ENCODE measurements at places on chromosomes 4 and X.
A peak's percentile ranks its signal among the peaks of the same experiment; 100 is the strongest.

GRCh38 chr4:11182031-11182430 lies 246.7 kb downstream of the HS3ST1 start:
- no peak for DNase-seq

GRCh38 chrX:1584237-1585011 lies 7.0 kb upstream of the AKAP17A start:
- no peak for DNase-seq

GRCh38 chrX:10667143-10667542 lies 46.8 kb upstream of the MID1 start:
- no peak for DNase-seq

DNA sequence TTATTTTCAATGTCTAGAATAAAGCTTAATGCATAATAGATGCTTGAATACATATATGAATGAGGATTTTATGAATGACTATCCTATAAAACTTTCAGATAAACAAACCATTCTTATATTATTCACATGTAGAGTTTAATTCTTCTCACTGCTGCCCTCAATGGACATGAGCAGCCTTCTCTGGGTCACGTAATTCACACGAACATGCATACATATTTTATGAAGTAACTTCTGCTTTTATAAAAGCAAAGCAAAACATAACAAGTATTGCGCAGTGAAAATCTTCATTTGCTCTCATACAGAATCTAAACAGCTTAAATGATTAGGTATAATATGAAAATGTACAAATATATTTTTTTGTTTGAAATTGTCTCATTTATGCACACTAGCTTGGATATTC lies 116.7 kb downstream of the TMA16 start:
- no peak for DNase-seq

- no peak for DNase-seq
These were observed 65.8 kb upstream of the DIPK2B start for GRCh38 chrX:45266456-45266855.

GRCh38 chr4:1493540-1494287 lies 87.5 kb upstream of the NKX1-1 start:
- DNase-seq = no peak

- peak; percentile 57 for DNase-seq
These were observed 88.6 kb upstream of the TRIM2 start for GRCh38 chr4:153115322-153116290.

DNA sequence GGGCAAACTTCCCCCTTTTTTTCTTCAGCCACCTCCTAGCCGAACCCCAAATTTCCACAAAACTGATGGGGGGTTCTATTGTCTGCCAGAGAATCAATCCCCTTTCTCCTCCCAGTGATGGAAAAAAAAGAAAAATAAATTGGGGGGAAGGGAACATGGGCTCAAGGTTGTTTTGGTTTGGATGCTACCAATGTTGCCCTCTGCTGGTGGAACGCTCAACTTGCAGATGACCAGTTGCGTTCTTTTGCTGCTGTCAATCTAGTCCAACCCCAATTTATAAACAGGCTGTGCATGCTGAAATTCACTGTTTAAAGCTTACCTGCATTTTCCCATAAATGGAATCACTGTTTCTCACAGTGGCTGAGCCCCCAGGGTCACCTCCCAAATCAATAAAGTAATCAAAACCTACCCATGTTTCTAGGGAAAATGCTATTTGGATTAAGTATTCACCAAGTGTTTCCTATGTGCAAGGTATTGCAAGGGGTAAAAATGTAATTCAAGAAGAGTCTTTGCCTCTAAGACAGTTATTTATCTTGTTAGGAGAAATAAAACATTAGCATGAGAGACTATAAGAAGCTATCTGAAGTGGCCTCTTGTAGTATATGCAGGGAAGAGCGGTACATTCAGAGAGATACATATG lies 116.7 kb upstream of the TMEM164 start:
- peak; percentile 10 for DNase-seq

DNA sequence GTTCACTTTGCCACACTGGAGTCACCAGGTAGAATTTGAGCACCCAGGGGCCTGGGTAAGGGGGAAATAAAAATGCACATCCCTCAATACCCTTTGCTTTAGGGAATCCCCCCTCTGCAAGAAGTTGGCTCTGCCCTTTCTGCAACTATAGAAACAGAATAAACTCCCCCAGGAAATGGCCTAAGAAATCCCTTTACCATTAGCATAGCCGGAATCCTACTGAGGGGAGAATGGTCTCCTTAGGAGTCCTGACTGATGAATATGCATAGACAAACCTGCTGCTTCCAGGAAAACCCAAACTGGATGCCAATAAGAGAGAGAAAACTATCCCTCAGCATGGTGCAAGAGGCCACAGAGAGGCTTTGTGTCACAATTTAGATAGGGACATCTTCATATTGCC lies 11.0 kb downstream of the EFHC2 start:
- DNase-seq = no peak

DNA sequence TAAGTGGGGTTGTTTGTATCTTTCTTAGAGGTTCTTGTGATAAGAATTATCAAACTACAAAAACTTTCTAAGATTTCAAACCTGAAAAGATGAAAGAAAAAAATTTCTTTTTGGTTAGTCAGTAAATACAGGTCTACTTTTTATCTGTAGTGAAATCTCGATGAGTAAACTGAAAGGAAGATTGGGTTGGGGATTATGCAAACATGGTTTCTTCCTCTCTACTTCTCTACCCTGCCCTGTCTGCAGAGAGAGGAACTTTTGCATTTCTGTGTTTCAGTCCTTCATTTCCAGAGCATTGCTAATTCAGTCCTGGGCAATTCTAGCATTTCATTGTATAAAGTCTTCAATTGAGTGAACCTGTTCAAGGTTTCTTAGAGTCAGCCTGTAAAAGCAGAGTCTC lies 51.6 kb upstream of the IL2 start:
- DNase-seq = no peak

- DNase-seq = no peak
These were observed 227.1 kb upstream of the FTHL17 start for GRCh38 chrX:31298916-31299315.

DNA sequence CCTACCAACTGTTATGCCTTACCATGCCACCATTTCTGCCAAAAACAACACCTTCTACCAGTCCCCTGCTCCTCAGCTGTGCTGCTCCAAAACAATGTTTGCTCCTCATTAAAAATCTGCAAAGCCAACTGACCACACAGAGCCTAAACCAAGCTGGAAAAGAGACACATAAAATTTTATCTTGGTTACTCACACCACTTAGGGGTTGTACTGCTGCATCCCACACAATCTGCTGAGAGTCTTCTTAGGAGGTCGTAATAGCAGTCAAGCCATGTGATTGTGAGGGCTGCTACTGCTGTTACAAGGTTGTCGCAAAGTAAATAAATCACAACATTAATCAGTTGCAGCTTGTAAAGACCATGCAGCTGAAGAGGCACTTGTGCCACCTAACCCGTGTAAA lies 607.4 kb upstream of the FAM241A start:
- no peak for DNase-seq

GRCh38 chr4:113292371-113293042 lies 243.1 kb downstream of the ANK2 start:
- DNase-seq = no peak

DNA sequence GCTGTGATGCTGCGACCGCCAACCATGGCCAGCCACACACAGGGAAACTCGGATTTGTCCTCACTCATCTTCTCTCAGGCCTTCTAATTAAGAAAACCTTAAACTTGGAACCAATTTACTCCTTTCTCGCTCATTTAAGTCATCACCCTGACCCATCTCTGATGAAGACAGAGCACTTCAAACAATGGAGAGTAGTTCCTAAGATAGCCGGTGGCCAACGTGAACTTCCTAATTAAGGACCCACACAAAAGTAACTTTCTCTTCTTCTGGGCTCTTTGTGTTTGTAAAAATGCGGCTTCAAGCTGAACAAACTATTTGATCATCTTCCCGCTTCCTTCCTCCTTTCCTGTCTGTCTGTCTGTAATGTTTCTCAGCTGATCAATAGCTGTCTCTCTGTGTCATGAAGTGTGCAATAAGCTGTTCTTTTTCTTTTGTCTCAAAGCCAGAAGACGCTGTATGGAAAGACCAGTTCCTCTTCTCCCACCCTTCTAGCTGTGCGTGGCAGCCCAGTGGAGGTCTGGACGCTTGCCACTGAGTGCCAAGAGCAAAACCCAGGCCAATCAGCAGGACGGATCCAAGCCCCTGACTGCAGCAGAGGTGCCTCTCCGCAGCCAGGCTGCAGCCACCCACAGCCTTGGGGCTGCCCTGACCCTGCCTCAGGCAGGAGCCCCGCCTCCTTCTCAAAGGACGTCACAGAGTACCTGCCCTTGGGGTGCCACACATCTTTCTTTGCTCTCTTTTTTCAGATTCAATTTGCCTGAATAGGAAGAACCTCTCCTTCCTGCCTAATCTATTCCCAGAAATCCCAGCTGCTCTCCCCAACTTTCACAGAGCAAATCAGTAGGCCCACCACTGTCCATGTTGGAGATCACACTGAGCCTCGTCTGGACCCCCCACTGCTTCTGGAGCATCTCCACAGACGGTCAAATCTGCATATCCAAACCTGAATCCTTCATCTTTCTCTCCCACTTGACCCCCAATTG lies 59.3 kb downstream of the MAML3 start:
- peak; percentile 60 for DNase-seq

DNA sequence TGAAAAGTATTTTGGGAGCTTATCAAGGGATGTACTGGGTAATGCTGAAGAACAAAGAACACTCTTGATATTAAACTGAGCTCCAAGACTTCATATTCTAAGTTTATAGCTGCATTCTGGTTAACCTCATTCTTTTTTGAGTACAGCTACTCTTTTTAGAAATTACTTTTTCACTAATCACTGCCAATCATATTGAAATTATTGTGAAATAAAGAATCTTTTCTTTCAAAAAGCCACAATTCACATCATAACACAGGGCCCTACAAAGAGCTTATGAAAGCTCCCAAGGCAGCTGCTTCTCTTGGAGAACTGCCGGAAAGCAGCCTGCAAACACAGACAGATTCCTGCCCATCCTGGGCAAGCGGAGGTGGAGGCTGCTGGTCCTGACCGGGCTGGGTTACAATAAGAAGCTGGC lies 121.4 kb downstream of the RNF150 start:
- DNase-seq = no peak

DNA sequence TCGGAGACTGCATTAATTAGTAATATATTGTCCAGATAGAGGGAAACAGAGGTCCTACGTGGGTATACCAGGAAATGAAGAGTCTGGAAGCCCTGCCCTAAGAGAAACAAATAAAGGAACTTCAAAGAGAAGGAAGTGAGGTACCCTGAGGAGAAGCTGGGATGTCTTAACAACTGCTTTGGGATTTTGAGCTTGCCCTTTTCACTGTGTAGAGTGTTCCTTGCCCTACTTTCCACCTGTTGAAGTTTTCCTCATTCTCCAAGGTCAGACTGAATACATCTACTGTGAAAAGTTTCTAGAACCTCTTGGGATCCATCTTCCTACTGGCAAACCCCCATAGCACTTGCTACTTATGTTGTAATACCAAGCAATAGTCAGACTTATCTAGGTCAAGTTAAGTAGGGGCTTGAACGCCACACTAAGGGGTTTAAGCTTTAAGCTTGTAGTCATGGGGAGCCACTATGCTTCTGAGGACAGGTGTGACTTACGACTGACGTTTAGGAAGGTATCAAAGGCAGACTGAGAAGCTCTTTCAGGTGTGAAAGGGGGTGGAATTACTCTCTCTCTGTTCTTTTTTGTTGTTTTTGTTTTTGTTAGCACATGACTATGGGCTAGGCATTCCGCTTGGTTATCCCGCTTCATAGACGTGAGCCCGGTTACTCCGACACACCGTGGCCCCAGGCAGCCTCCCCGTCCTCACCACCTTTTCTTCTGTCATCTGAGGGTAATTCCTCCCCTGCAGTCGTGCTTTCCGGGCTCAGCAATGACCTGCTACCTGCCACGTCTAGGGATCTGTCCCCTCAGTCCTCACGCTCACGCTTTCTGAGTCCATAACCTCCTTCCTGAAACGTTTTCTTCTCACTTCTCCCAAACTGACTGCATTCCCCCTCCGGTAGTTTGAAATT lies 959 bp upstream of the REST start:
- DNase-seq = peak; percentile 16

GRCh38 chr4:48195853-48196252 lies 61.8 kb upstream of the TXK start:
- DNase-seq = no peak

DNA sequence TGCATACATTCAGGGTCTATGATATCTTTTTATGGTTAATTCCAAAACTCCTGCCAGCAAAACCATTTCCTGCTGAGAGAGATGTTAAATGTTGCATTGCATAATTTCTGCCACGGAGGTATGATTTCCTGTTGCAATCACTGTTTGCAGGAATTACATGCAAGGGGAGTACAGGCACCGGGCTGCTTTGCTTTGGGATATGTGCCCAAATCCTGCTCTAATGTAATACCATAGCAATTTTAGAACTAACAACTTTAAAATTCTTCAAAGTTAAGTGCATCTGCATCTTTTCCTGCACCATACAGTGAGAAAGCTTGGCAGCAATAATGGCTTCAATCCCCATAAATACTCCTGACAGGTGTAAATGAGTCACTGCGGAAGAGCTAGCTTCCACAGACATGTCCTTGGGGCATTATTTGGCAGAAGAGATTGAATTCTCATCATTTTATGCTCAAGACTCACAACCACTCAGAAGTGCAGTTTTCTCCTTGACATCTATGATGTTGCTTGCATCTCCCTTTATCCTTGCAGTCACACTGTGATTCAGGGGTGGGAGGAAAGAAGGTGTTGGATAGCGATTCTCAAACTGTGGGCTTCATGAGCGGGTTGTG lies 29.6 kb downstream of the TRIM2 start:
- no peak for DNase-seq

DNA sequence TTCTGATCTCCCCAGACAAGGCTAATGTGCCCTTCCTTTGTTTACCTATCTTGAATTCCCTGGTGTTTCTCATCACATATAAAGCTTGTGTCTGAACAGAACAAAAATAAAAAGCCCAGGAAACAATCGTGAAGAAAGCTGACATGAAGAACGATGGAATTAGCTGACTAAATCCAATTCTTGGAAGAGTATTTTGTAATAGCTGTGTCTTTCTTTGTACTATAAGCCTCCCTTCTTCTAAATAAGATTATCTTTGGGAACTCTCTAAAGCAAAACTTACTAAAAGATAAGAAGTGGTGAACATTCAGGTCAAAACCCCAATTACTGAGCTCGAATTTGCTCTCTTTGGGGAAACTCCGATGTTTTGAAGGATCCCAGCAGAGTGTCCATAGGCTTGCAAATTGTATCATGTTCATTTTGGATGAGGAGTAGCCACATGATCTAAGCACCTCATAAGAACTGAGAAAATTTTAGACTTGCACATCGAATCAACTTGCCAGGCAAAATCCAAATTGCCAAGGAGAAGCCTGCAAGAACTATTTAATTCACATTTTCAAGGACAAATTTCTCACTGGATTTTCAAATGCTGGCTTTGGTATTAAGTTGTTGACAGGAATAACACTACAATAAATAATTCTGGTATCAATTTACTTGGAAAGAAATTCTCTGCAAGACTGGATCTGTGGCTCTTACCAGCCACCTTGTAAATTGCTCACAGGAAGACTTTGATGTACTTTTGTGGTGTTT lies 106.2 kb downstream of the LNX1 start:
- no peak for DNase-seq

- no peak for DNase-seq
These were observed 21.5 kb upstream of the GTPBP6 start for GRCh38 chrX:340121-340520.

GRCh38 chr4:26780539-26780938 lies 80.1 kb upstream of the STIM2 start:
- DNase-seq = no peak
